Stimulated activated CD8-positive, alpha-beta memory T cell treated with anti-CD3 and anti-CD28 coated beads, Interleukin-4, amount 100 ng/mL, for 1 hour (primary cell): ENCODE measurements at places on chromosomes 1 and 21.

DNA sequence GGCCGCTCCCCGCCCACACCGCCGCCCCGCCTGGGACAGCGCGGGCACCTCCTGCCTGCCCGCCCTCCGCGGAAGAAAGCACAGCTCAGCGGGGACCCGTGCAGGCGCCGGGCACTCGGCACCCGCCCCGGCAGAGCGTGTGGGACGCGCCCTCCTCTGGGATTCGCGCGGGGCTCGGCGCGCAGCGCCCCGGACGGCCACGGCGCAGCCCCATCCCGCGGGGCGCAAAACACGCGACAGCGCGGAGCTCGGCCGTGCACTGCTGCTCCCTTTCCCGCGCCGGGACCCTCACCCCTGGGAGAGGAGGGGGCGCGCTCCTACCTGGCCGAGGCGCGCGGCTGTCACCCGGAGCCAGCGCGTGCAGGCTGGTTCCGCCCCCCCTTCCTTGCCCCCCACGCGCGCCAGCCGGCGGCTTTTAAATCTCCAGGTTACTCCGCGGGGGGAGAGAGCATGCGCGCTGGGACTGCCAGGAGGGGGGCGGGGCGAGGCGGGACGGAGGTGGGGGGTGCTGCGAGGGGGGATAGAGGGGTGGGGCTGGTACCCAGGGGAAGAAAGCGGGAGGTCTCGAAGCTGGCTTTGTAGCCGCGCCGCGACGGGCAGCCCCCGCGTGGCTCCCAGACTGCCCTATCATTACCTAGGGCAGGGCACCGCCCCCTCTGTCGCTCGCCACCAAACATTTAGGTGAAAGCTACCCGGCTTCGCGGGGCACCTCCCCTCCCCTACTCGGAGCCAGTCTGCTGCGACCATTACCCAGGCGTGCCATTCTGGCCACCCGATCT, at the start of gene SLC45A3:
Gene SLC45A3, minus strand, starts transcription at position 437 of the 779 bp plus-strand sequence. CDS start 15,853 bp downstream, outside the sequence.
- DNase-seq: peak; percentile 17

GRCh38 chr1:30607723-30608122, 115.7 kb downstream of the MATN1 start:
- no peak for DNase-seq

DNA sequence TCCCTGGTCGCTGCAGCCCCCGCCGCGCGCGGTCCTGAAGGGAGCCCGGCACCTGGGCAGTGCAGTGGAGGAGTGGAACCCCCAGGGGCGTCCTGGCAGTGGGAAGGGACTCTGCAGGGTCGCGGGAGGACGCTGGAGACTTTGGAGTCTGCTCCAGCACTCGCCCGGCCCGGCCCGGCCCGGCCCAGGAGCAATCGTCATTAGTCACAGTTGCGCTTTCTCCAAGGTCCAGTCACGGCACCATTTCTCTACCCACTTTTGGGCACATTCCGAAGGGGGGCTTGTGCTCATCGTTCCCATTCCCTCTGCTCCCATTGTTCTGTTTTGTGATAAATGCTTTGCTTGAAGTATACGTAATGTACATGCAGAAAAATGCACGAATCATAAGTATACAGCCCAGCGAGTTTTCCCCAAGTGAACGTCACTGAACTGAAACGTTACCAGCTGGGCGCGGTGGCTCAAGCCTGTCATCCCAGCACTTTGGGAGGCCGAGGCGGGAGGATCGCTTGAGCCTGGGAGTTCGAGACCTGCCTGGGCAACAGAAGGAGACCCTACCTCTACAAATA, 999 bp downstream of the THAP3 start:
- DNase-seq: no peak

GRCh38 chr21:45593162-45594022, 50.1 kb upstream of the PCBP3 start:
- DNase-seq: no peak

DNA sequence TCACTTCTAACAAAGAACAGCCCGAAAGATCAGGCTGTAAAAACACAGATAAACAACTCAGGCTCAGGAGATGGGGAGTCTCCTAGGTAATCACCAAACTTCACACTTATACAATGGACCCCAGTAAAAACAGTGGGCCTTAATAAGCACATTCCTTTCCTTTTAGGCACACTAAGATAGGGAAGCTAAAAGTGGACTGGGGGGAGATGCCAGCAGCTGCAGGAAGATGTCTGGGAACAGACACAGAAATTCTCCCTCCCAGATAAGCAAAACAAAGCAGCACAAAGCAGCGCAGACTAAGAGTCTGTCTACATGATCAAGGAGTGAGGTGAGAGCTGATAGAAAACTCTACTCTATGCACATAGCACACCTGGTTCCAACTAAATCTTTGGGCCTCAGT, 29.0 kb upstream of the CTBS start:
- no peak for DNase-seq

GRCh38 chr1:178798232-178798861, 72.5 kb downstream of the ANGPTL1 start:
- DNase-seq: no peak

DNA sequence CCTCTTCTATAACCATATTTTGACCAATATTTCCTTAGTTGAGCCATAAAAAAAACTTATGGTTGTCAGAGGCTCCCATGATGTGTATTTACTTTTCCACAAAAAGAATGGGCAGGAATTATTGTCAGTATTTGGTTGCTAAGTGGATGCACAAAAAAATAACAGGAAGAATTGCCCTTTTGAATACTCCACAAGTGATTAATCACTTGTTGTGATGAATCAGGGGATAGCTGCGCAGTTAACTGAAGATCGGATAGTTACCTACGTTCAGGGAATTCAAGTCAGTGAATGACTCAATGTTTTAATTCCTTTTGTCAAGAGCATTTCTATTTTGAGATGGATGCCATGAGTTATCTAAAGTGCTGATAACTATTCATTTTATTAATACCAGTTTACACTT, 785.2 kb upstream of the B3GALT2 start:
- no peak for DNase-seq

DNA sequence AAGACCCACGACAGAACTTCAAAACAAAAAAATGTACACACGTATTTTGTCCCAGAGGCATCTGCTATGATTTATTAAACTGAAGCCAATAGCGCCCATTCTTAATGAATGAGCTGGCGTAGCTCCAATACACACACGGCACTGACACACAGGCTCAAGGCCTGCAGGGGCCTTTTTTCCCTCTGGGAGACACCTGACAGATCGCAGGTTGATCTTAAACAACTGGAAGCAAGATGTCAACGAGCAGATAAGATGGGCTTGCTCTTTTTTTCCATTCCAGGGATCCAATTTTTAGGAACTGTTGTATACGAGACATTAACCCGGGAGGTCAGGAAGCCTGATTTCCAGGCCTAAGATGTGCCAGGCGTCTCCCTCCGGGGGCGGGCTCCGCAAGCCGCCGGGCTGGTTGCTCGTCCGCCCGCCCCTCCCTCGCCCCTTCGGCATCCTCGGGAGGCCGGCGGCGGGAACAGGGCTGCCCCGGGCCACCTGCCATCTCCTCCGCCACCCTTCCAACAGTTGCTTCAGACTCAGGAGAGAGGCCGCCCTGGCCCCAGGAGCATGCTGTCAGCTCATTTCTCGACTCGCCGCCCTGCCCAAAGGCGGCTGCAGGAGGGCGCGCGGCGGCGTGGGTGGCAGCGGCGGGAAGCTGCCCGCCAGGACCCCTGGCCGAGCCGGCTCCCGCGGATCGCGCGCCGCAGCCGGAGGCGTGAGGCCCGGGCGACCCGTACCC, 735 bp downstream of the TTC13 start:
- no peak for DNase-seq

- DNase-seq: no peak
These were observed 1.5 kb downstream of the LRRC8D start for GRCh38 chr1:89822109-89822962.

DNA sequence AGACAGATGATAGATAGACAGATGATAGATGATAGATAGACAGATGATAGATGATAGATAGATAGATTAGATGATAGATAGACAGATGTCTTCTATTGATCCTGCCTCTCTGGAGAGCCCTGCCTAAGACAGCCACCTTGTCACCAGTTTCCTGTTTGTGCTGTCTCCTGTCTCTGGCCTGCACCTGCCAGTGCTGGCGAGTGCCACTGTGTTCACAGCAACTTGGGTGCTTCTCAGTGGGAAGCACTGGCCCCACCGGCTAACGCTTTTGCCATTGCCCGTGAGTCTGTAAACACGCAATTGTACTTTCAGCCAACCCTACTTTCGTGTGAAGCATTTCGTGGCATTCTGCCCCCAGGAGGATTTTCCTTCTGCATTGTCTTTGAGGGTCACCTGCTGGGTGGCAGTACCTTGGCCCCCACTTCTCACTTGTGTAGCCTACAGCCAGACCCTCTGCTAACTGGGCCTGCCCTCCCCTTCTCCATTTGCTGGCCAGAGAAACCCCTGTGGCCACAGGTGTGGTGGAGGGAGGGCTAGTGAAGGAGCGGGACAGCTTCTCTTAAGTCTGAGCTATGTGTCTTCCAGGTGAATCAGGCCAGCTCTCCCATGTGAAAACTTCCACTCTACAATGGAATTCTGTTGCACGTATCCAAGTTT, 23.4 kb upstream of the PDE9A start:
- DNase-seq: no peak

DNA sequence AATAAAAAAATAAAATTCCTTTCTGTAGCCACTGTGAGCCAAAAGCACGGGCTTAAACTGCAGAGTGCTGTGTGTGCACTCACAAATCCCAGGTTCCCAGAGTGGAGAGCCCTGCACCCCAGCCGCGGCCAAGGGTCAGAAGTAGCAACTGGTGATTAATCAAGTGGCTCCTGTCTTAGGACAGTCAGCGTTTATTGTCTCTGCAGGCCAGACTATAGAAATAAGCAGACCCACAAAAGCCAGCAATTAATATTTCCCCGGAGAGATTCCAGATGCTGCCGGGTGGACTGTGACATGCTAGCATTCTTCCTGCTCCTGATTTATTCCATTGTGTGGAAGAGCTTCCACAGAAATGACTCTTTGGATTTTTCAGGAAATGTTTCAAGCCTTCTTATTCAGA, 412.2 kb downstream of the KIF26B start:
- DNase-seq: no peak

GRCh38 chr1:3732434-3733093, 19.7 kb upstream of the CCDC27 start:
- DNase-seq: no peak

DNA sequence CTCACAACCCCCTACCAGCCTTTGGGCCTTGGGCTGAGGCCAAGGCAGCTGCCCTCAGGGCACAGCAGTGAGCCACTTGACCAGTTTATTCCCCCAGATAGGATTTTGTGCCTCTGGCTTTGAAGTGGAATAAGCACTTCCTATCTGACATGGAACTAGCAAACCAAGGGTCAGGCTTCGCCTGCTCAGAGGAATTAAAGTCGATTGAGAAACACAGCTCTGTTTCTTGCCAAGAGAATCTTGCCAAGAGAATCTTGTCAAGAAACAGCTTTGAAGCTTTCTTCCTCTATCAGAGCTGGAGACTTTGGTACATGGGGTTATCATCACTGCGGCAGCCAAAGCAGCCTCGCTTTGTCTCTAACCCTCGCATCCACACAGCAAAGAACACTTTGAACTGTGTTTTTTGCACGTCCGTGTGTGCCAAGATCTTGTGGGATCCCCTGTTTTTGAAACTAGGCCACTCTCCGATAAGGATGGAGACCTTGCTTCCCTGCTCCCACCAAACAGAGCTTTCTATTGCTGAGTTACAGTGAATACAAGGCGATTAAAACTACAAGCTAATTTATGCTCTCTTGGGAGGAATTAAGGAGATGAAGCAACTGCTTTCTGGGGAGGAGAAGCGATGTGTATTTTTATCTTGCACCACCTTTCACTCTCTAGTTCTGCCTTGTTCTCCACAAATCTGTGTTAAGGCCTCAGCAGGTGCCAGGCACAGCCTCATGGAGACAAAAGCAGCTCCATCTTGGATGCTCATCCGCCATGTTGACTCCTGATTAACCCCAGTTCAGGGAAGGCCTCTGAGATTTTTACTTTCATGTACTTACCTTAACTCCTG, 67.3 kb downstream of the RHOU start:
- DNase-seq: no peak

DNA sequence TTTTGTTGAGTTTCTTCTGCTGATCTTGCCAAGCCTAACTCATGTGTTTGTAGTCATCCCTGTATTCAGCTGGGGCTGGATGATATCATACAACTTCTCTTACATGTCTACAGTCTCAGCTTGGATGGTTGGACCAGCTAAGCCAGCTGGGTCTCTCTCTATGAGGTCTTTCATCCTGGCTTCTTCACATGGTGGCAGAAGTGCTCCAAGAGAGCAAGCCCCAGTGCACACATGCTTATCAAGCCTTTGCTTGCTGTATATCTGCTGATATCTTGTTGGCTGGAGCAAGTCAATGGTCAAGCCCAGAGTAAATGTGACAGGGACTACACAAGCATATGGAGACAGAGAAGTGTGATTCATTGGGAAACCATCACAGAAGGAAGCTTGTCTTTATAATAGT, 29.2 kb upstream of the SLC44A5 start:
- DNase-seq: no peak

- DNase-seq: no peak
These were observed 13.6 kb downstream of the CSTB start for GRCh38 chr21:43762303-43763128.

GRCh38 chr1:14263671-14264070, 334.8 kb upstream of the KAZN start:
- DNase-seq: no peak

DNA sequence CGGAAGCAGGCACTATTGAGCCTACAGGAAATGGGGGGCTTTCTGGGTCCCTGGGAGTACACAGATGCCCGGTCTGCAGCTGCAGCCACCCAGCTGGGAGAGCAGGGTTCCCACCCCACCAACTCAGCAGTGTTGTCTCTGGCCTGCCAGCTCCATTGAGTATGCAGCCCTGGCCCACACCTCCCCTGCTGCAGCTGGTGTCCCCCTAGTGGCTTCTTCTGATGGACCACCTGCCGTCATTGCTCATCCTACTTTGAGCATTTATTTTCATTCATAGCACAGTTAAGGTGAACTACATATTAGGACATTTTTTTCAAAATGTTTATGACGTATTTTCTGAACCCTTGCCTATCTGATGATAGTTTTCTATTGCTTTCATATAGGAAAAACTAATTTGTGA, 189.8 kb upstream of the LYPLAL1 start:
- no peak for DNase-seq

GRCh38 chr1:160827418-160827817, 31.4 kb downstream of the LY9 start:
- DNase-seq: no peak

- no peak for DNase-seq
These were observed 16.9 kb upstream of the PARS2 start for GRCh38 chr1:54781023-54781723.

GRCh38 chr1:5935026-5935425, 57.2 kb downstream of the NPHP4 start:
- no peak for DNase-seq

DNA sequence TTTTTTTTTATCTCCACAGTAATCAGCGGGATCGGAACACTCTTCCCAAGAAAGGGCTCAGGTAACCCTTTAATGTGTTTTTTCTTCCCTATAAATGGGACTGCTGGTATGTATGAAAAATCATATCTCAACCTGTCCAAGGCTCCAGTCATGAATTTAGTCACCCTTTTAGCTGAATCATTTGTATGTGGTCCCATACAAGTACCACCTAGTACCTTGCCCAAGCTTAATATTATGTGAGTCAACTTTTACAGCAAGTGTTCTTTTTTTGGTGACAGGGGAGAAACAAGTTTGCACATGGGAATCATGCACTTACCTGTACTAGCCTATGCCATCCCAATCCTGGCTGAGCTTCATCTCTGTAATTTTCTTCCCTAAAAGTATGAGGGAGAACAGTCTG, 43.7 kb upstream of the IPO9 start:
- DNase-seq: no peak

- DNase-seq: no peak
These were observed 51.8 kb upstream of the H6PD start for GRCh38 chr1:9182784-9183257.

- no peak for DNase-seq
These were observed 56.7 kb downstream of the EDARADD start for GRCh38 chr1:236450779-236451178.

GRCh38 chr1:58338081-58338480, 208.4 kb downstream of the OMA1 start:
- no peak for DNase-seq
